NCI-H2171 (cell line): ENCODE measurements at places on chromosomes 5 and 9.
A peak's percentile ranks its signal among the peaks of the same experiment; 100 is the strongest.

- no peak for DNase-seq
Measured at GRCh38 chr5:172452398-172453205, 1.7 kb downstream of the SH3PXD2B start.

DNA sequence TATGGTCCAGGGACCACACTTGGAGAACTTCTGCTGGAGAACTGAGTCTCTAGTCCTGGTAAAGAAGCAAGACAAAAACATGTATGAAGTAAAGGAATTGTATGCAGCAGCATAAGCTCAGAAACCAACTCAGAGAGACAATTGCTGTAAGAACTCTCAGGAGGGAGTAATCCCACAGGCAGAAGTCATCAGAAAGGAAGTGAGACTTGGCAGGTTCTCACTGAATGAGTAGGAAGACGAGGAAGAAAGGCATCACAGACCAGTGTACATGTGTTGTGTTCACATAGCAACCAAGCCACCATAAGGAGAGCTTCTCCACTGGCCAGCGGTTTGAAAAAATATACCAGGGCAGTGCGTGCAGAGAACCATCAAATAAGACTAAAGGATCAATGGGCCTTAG is 57.9 kb upstream of the FST start:
- no peak for DNase-seq

- no peak for DNase-seq
Measured at GRCh38 chr5:139848508-139849100, 53.0 kb downstream of the PSD2 start.

- no peak for DNase-seq
Measured at GRCh38 chr5:113172231-113172826, 195.7 kb downstream of the DCP2 start.

DNA sequence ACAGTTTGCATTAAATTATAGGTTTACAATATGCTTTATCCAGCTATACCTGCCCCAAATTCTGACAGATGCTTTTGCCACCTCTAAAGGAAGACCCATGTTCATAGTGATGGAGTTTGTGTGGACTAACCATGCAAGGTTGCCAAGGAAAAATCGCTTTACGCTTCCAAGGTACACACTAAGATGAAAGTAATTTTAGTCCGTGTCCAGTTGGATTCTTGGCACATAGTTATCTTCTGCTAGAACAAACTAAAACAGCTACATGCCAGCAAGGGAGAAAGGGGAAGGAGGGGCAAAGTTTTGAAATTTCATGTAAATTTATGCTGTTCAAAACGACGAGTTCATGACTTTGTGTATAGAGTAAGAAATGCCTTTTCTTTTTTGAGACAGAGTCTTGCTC is 41.0 kb downstream of the FXN start:
- DNase-seq, result no peak

- DNase-seq, result no peak
Measured at GRCh38 chr9:79744521-79744920, 172.8 kb downstream of the TLE4 start.

- no peak for DNase-seq
Measured at GRCh38 chr9:127293767-127294166, 29.2 kb downstream of the GARNL3 start.

GRCh38 chr5:119304439-119305211 is 51.2 kb upstream of the TNFAIP8 start:
- no peak for DNase-seq

- no peak for DNase-seq
Measured at GRCh38 chr5:112635276-112635675, 102.4 kb upstream of the APC start.

DNA sequence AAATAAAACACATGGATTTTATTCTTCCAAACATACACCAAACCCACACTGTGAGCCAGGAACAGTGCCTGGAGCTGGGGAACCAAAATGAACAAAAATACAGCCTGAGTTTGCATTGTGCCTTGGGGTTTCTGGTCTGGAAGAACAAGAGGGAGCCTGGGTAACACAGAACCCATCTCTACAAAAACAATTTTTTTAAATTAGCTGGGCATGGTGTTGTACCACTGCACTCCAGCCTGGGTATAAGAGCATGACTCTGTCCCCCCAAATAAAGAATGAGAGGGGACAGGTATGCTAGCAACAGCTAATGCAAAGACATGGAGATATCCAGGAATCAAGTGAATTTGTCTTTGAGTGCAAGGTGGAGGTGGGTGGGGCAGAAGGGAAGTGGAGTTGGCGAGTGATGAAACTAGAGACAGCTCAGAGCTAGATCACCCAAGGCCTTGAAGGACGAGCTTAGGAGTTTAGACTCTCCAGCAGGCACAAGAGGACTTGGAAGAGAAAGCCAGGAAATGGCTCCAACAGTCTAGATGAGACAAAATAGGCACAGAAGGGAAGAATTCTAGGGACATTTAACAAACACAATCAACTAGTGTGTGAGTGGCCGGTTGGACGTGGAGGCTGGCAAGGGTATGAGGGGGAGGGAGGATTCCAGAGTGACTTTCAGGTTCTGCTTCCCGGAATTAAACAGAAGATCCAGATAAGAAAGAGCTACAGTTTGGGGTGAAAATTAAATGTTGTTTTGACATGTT is 47.4 kb downstream of the FNBP1 start:
- DNase-seq, result no peak

- DNase-seq, result peak; percentile 71
Measured at GRCh38 chr5:135821061-135821801, 13.2 kb upstream of the SLC25A48 start.

GRCh38 chr5:2920312-2920711 is 168.8 kb upstream of the IRX2 start:
- no peak for DNase-seq

- DNase-seq, result no peak
Measured at GRCh38 chr5:118679264-118679940, 308.9 kb downstream of the DTWD2 start.

DNA sequence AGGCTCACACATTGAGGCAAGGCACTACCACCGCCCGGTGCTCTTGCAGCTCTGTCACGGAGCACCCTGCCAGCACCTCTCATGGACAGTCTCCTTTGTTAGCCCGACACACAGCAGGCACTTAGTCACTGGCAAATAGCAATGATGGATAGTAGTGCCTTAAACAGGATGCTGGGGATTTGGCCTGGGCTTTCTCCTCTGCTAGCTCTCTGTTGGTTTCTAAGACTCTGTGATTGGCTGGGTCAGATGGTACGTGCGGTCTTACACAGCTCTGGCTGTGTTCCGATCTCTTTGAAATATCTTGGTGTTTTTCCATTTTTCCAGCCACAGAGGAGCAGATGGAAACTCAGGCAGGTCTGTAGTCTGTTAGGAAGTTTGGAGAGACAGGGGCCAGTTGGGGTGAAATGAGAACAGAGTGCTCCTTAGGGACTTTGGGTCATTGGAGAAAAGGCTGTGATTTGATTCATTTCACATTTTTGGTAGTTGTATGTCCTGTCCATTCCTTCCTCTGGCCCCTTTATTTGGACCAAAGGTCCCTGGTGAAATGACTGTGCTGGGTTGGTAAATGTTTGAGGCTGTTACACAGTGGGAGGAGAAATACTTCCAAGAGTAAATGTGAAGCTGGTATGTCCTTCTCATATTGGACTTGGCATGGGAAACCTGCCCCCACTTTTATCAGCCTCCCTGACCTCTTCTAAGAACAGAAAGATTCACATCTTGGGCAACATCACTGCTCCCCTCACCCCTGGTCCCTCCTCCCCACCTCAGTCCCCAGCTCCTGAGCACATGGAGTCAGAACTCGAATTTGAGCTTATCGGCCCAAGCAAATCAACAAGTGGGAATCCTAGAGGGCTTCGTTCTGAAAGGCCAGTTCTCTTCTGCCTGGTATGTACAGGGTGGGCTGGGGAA is 3.4 kb downstream of the SMIM3 start:
- DNase-seq, result no peak

DNA sequence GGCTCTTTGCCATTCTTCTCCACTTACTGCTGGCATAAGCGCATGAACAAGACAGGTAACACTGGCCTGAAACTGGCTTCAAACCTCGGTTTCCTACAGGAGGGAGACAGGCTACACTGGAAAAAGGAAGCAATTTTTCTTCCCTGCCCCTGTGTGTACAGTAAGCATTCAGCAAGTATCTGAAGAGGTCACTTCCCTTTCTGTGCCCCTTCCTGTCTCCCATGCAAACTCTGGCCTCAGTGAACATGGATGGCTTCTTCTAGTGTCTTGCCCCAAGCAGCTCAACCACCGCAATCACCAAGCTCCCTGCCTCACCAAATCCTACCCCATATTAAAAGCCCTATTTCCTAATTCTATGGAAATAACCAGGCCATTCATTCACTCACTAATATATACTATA is 42.4 kb downstream of the SERINC5 start:
- DNase-seq, result no peak

- DNase-seq, result no peak
Measured at GRCh38 chr5:168843277-168844015, 264.3 kb upstream of the PANK3 start.

DNA sequence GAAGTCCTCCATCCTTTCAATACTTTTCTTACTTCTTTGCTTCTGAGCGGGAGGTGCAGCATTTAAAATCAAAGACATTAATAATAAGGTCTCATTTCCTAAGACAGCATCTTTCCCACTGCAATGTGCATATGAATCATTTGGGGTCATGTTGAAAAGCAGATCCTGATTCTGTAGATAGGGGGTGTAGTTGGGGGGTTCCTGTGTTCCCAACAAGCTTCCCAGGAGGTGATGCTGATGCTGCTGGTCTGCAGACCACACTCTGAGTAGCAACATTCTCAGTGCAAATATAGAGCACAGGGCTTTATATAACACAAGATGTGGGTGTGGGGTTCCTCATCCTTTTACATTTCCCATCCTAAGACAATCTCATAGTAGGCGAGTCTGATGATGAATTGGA is 126.5 kb upstream of the PALM2AKAP2 start:
- DNase-seq, result no peak

- no peak for DNase-seq
Measured at GRCh38 chr9:99373912-99374311, 151.8 kb downstream of the SEC61B start.

DNA sequence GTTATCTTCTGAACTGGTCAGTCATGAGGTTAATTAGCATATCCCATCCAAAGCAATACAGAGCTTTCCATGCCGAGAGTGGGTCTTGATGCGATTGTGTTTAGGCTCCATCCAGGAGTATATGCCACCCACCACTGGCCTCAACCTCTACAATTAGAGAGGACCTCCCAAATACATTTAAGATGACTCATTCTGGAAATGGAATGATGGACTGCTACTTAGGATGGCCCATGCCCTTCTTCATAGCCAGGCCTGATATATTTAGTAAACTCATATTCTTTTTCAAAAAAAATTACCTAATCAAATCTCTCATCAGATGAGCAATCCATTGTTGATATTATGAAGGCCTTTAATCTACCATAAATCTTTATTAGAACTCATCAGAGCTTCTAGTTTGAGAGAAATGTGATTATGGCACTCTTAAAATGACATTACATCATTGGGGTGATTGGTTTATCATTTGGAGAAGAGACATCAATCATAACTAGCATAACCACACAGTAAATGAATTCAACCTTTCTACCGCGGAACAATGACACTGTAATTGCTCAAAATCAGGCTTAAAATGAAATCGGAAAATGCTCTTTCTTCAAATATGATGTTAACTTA is 414.2 kb upstream of the WWC1 start:
- DNase-seq, result no peak

DNA sequence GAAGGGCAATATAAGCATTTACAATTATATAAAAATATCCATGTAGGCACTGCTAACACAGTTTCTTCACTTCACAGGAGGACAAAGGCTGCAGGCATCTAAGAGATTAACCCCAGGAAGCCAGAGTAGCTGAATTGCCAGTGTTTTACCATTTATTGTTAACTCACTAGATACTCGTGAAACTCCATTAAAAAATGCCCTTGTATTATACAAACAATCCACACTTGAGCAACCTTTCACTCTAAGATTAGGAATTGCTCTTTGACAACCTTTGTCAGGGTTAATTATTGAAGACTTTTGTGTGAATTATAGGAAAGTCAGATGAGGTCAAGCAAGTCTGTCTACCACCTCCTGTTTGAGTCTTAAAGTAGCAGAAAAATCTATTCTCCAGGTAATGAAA is 317.8 kb downstream of the ADGRV1 start:
- DNase-seq, result no peak

GRCh38 chr5:112373885-112374284 is 45.2 kb downstream of the EPB41L4A start:
- no peak for DNase-seq

- DNase-seq, result no peak
Measured at GRCh38 chr9:124122321-124122720, 110.8 kb downstream of the LHX2 start.

DNA sequence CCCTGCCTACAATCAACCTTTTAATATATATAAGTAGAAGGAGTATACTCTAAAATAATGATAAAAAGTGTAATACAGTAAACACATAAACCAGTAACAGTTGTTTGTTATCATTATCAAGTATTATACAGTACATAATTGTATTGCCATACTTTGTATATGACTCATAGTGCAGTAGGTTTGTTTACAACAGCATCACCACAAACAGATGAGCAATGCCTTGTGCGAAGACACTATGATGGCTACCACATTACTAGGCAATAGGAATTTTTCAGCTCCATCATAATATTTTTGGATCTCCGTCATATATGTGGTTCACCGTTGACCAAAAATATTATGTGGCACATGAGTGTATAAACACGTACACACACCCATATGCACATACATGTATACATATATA is 69.7 kb upstream of the APC start:
- DNase-seq, result no peak

- DNase-seq, result no peak
Measured at GRCh38 chr5:153276151-153276550, 214.3 kb upstream of the GRIA1 start.

DNA sequence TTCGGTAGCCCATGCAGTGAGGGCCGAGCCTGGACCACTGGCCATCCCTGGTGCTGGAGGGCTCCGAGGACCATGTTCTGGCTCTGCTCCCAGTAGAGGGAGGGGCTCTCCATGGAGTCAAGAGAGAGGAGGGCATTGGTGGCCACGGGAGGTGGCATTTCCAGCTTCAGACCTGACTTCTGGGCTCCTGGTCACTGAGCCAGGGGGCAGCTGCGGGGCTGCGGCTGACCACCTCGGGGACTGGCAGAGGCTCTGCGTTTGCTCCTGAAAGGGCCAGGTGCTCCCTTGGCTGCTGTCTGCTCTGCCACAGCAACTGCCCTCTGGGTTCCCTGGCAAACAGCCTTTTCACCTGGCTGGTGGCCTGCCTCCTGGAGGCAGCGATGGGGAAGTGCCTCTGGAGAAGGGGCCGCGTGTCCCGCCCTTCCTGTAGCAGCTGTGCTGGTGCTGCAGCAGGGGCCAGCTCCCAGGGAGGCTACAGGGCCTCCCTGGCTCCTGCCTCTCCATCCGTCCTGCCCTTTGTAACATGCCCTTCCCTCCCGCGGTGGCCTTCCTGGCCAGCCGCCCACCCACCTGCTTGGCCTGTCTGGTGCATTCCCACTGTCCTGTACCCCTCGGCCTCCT is 144.6 kb downstream of the CACNA1B start:
- DNase-seq, result peak; percentile 85

DNA sequence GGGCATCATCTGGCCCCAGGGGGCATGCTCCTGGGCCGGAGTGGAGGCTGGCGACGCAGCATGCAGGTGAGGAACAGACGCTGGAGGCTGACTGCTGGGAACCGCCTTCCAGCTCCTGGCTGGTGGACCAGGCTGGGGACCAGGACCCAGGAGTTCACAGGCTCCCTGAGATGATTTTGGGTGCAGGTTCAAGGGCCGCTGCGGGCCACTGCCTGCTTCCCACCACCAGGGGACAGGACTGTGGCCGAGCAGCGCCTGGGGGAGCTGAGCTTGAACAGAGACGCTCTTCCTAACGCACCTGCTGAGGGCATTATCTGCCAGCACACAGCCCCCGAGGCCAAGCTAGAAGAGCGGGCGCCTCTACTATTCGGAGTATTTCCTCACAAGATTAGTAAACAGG is 132.1 kb upstream of the RAPGEF1 start:
- no peak for DNase-seq

- no peak for DNase-seq
Measured at GRCh38 chr9:83441390-83441789, 96.8 kb downstream of the FRMD3 start.
